ENCODE measurements at places on chromosomes 12 and 14.

- DNase-seq = no peak
These were observed 45.1 kb downstream of the MYF5 start for GRCh38 chr12:80761838-80762237.

- no peak for DNase-seq
These were observed 11.1 kb upstream of the CLEC2A start for GRCh38 chr12:9943240-9943639.

DNA sequence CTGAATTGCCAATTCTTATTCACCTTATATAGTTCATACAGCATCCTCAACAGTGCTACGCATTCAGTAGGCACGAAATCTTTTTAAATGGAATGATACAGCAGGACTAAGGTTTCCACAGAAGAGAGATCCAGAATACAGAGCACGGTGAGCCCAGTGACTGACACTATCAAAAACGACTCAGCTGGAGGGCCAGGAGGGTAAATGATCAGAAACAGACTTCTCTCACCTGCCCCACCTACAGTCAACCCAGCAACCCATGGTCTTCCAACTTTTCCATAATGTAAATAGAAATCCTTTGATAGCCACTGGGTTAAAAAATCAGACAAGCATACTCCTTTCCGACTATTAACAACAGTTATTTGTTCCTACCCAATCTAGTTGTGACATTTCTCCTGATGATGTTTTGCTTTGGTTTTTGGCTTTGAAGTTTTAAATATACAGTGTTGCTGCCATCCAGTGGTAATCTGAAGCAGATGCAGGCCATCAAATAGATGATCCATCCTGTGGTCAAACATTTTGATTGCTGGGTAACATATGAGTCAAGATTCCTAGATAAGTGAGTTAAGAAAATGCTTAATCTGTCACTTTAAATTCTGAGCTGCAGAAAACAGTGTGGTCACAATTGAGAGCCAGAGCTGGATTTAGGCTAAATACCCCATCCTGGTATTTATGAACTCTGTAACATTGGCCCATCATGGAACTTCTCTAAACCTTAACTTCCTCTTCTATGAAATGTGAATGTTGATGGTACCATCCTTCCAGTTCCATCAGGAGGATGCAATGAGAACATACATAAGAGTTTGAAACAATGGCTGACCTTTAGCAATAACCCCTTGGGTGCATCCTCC lies 42.0 kb downstream of the GPHB5 start:
- DNase-seq = no peak

DNA sequence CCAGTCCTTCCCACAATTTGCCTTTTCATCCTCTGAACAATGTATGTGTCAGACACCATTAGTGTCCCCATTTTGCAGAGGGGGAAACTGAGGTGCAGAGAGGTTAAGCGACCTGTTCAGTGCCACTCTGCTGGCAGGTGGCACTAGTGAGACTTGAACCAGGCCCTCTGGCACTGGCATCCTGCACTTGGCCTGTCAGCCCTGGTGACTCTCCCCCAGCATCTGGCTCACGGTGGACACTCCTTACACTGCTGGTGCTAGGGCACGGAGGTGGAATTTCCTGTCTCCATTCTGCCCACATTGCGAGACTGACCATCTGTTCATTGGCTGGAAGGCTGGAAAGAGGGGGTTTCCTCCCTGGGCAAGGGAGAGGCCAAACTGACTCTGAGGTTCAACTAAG lies 48.7 kb downstream of the CCNK start:
- no peak for DNase-seq

GRCh38 chr14:23321572-23322547 lies 603 bp downstream of the PABPN1 start:
- no peak for DNase-seq

- no peak for DNase-seq
These were observed 77.5 kb downstream of the FIGNL2 start for GRCh38 chr12:51771008-51771407.

All from WERI-Rb-1 (cell line).